SK-N-SH (cell line): ENCODE measurements at places on chromosomes 1 and 21.

GRCh38 chr1:15799928-15800835 lies 7.3 kb downstream of the UQCRHL start:
- peak; percentile 81 for DNase-seq

DNA sequence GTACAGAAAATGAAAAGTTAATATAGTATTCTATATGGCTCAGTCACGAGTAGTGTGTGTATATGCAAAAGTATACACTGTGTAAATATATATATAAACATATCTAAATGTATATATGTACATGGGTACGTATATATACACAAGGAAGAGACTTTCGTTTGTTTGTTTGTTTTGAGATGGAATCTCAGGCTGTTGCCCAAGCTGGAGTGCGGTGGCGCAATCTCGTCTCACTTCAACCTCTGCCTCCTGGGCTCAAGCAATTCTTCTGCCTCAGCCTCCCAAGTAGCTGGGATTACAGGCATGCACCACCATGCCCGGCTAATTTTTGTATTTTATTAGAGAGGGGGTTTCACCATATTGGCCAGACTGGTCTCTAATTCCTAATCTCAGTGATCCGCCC lies 16.4 kb downstream of the IL12RB2 start:
- DNase-seq: no peak

- DNase-seq: no peak
Observed at GRCh38 chr1:117231748-117232373, 21.1 kb upstream of the VTCN1 start.

- DNase-seq: no peak
Observed at GRCh38 chr21:45804809-45805313, 161.3 kb downstream of the PCBP3 start.

DNA sequence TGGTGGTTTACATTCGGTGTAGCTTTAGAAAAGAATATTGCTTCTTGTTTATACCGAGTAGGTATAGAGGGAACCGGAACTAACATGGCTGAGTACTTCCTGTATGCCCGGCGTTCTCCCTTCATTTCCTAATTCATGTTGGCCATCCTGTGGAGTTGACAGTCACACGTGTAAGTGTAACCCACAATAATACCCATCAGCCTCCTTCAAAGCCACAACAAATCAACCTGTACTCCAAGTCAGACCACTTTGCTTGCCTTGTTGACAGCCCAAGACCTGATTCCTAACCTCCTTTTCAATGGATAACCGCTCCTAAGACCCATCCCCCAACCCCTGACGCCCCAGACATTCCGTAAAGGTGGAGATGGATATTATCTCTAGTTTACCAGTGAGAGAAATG lies 42.1 kb downstream of the UBE2U start:
- no peak for DNase-seq

DNA sequence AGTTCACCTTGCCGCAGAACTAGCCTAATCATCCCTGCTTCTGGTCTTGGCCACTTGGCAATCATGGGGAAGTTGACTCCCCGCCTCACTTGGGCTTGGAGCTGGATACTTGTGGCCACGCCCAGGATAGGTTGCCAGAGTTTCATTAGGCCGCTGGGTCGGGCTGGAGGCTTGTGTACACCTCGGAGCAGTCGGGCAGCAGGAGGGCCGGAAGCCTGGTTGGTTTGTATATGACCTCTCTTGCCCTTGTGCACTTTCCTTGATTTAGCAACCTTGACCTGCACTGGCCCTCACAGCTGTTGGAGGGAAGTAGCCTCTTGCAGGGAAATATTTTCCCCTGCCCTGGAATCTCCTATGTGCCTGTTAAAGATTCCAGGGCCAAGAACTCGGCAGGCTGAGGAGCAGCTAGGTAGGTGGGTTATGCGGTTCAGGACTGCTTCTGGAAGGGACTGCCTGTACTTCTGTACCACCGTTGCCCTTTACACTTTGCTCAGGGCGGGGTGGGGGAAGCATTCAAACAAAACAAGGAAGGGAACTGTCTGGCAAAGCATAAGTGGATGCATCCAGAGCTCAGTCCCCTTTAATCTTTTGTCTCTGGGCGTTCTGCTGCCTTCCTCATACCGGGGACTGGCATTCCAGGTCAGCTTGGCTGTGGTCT lies 83.5 kb downstream of the UCK2 start:
- no peak for DNase-seq

DNA sequence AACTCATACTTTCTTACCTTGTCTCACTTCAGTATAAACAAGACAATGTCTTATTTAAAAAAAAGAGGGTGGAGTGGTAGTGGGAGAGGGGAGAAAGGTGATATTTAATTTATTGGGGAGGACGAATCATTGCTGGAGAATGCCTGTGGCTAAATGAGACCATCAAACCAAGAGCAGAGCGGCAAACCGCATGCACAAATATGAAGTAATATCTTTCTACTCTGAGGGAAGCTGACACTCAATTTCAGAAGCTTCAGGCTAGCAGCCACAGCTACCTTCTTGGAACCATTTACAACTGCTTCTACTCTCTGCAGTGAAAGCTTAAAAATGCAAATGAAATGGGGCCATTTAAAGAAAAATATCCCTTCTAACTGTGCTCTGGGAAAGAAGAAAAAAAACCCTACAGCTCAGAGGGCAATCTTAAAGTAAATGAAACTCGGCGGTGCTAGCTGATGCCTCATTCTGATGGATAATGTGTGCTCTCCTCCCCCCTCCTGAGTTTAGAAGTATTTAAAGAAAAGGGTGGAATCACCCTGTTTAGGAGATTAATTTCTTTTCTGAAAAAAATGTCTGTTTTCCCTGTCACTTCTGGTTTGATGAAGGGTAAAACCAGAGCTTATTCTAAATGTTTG lies 178.2 kb upstream of the CAMK1G start:
- no peak for DNase-seq

DNA sequence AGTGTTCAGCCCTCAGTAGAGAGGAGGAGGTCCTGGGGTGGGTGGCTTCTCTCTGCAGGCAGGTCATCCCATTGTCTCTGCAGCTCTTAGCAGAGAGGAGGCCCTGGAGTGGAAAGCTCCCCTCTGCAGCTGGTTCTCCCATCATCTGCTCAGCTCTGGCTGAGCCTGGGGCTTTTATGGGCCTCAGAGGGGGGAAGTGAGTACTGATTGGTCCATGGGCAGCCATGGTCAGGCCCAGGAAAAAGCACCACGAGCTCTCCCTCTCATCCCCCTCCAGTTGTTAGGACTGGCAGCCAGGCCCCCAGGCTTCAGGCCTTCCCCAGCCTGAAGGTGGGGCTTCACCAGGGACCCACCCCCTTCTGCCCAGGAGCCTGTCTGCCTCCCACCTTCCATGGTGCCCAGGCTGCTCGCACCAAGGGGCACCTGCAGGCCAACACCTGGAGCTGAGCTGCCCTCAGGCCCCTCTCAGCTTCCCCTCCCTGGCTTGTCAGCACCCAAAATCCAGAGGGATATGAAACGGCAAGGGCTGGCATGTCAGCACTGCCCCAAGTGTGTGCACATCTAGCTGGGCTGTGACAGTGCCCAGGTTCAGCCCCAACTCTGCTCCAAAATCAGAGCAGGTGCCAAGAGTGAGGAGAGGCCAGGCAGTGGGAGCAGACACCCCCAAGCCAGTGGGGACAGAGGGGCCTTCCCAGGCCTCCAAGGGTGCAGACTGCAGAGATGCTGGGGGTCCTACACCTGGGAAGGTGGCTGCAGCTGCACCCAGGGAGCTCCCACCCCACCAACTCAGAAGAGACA lies 449.0 kb downstream of the MATN1 start:
- DNase-seq: no peak

DNA sequence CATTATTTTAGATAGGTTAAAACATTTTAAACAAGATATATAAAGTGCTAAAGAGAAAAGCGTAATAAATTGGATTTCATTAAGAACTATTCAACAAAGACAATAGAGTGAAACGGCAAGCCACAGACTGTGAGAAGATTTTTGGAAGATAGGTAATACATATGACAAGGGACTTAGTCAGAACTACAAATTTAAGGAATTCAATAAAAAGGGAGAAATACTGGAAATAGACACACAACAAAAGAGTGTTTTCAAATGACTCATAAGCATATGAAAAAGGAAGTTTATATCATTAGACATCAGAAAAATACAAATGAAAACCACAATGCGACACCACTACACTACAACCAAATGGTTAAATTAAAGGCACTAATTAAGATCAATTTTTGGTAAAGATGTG lies 90.5 kb downstream of the GDAP2 start:
- DNase-seq: no peak

GRCh38 chr1:243508303-243508713 lies 252.5 kb downstream of the SDCCAG8 start:
- DNase-seq: no peak

GRCh38 chr1:27391511-27392095 lies 819 bp upstream of the GPR3 start:
- no peak for DNase-seq

GRCh38 chr1:64323882-64324281 lies 120.5 kb downstream of the UBE2U start:
- no peak for DNase-seq

DNA sequence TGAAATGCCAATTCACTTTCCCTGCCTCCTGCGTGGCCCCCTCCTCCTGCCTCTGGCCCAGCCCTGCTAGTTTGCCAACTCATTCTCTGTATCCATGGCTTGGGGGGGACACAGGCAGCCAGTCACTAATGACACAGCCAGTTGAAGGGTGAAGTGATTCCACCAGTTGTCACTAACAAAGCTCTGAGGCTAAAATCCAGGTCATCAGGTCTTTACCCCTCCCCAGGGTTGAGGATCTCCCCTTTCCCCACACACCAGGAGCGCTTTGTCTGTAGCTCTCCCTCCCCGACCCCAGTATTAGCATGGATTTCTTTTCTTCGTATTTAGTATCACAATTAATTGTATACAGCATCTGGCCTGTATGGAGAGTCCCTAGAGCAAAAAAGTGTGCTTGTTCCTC lies 394.1 kb downstream of the RRAGC start:
- DNase-seq: no peak

GRCh38 chr1:46464013-46464548 lies 25.6 kb upstream of the DMBX1 start:
- DNase-seq: no peak

- DNase-seq: no peak
Observed at GRCh38 chr1:94888201-94888600, 38.7 kb downstream of the CNN3 start.
